ENCODE measurements at places on chromosomes 13 and 19.
A peak's percentile ranks its signal among the peaks of the same experiment; 100 is the strongest.

DNA sequence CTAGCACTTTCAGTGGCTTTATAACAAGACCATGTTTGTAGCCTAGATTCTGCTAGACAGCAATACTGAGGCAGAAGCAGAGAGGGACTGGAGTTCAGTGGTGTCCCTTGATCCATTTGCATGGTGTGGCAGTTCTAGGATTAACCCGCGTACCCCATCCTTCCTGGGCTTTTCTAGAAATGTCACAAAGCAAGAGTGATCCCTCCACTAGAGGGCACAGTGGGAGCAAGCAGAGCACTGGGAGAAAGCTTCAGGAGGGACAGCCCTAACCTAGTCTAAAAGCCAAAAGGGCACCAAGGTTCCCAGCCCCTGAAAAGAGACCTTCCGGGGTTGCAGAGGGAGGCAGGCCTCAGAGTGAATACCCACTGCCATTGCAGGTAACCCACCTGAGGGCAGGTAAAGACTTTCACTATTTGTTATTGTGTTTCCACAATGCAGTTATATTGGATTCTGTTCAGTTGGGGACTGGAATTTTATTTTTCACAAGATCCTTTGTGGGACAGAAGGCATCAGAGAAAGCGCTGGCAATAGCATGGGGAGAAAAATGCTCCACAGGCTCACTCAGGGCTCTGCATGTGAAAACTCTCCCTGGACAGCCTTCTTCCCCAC is 170.6 kb downstream of the FLT1 start:
- no peak for DNase-seq

- DNase-seq: no peak
Observed at GRCh38 chr19:15298847-15299567, 33.3 kb downstream of the BRD4 start.

DNA sequence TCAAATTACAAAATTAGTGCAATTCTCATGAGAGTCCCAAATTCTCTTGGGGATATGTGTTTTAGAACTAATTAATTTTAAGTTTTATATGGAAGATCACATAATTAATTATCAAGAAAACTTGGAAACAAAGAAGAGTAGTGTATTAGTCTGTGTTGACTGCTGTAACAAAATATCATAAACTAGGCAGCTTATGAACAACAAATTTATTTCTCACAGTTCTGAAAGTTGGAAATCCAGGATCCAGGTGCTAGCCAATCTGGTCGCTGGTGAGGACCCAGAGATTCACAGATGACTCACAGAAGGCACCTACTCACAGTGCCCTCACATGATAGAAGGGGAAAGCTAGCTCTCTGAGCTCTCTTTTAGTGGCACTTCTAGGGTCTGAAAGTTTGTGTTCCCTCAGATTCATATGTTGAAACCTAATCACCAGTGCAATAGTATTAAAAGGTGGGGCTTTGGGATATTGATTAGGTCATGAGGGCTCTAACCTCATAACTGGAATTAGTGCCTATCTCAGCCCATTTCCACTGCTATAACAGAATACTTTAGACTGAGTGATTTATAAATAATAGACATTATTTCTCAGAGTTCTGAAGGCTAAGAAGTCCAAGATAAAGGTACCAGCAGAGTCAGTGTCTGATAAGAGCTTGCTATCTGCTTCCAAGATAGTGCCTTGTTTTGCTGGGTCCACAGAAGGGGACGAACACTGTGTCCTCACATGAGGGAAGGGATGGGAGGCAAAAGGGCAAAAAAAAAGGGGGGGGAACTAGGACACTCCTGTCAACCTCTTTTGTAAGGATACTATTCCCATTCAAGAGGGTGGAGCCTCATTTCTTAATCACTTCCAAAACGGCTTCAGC is 1.5 kb upstream of the ARGLU1 start:
- no peak for DNase-seq

- no peak for DNase-seq
Observed at GRCh38 chr19:30479231-30479630, 107.0 kb downstream of the ZNF536 start.

DNA sequence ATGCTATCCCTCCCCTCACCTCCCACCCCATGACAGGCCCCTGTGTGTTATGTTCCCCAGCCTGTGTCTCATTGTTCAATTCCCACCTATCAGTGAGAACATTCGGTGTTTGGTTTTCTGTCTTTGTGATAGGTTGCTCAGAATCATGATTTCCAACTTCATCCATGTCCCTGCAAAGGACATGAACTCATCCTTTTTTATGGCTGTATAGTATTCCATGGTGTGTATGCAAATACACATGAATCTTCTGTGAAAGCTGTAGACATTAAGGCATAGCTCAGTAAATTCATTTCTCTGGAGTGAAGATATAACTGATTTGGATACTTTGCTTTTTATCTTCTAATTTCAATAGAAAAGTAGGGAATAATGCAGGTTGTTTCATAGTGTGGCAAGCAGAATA is 125.8 kb upstream of the C1QTNF9B start:
- DNase-seq: no peak

- no peak for DNase-seq
Observed at GRCh38 chr19:10000171-10000826, 10.0 kb downstream of the COL5A3 start.

GRCh38 chr13:71712988-71713653 is 153.9 kb downstream of the DACH1 start:
- DNase-seq: peak; percentile 73

- no peak for DNase-seq
Observed at GRCh38 chr13:29561918-29562317, 33.6 kb downstream of the SLC7A1 start.

GRCh38 chr19:48516536-48516935 is 4.9 kb upstream of the LMTK3 start:
- DNase-seq: no peak

Measured in GF-D8 (cell line).